Urinary bladder (tissue), 4 donors: ENCODE measurements at places on chromosomes 6 and 20. TPM values are rescaled to one million over a fixed set of nuclear protein-coding genes. Genes with fewer than 3 reads are reported as not detected.

DNA sequence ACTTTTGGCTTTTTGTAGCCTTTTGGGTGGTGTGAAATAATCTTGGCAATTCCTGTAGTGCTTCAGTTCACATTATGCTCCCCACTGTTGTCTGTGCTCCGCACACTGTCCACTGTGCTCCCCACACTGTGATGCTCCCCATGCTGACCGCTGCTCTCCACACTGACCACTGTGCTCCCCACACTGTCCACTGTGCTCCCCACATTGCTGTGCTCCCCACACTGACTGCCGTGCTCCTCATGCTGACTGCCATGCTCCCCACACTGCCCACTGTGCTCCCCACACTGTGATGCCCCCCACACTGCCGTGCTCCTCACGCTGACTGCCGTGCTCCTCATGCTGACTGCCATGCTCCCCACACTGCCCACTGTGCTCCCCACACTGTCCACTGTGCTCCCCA is 118.9 kb downstream of the PACRG start:
- DNase-seq, result no peak

DNA sequence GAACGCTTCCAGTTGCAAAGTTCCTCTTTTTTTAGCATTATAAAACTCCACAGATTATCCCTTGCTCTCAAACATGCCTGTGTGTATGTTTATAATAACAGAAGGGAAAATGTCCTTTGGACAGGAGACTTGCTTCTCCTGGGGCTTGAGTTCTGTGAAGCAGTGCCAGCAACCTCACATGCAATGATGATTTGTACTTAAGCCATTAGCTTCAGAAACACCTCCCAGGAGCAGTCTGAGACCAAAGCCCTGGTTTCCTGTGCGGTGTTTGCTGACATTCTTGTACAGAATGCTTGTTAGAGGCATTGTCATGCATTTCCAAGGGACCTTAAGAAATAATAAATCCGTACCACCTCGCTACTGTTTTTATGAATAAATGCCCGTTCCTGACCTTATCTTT is 752.8 kb downstream of the CBLN4 start:
- no peak for DNase-seq

TINAG gene
- polyA plus RNA-seq, result not detected

DNA sequence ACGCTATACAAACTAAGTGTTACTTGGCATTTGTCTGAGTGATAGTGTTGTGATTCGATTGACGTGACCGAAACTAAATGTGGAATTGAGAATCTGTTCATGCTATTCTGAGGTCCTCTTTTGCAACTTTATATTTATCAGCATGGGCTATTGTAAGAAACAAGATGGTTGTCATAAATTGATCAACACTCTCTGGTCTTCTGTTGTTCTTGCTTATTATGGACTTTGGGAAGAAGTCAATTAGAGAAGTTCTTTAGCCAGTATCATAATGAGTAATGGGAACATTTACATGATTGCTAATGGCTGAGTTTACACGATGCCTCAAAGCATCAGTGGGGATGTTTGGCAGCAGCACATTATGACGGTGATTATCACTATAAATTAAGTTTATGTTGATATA is 195.0 kb downstream of the CD83 start:
- DNase-seq, result no peak

DNA sequence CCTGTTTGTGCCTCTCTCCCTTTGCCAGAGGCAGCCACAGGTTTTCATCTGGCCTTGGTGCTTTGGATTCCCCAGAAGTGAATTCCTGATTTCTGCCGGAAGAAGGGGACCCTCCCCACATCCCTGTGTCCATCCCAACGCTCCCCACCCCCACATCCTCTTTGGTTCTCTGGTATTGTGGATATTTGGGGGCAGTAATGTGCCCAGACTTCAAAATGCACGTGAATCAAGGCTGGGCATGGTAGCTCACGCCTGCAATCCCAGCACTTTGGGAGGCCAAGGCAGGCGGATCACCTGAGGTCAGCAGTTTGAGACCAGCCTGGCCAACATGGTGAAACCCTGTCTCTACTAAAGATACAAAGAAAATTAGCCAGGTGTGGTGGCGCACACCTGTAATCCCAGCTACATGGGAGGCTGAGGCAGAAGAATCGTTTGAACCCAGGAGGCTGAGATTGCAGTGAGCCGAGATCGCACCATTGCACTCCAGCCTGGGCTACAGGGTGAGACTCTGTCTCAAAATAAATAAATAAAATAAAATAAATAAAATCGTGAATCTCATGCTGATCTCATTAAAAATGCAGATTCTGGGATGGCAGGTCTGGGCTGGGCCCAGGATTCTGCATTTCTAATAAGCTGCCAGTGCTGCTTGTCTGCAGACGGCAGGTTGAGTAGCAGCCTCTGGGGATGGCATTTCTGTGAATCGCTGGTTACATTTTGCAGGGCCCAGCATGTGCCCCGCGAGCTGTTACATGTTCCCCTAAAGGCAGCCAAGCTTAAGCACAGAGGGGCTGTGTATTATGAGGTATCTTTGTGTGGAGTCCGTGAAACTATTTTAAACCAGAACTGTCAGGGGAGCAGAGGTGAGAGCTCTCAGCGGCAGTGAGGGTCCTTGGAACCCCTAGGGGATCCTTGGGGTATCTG is 49.0 kb downstream of the SYNJ2 start:
- no peak for DNase-seq

MCCD1 gene
- polyA plus RNA-seq, result not detected
